ENCODE measurements at places on chromosomes 5 and 9.

- DNase-seq = no peak
These were observed 48.8 kb downstream of the GRAMD2B start for GRCh38 chr5:126471875-126472537.

DNA sequence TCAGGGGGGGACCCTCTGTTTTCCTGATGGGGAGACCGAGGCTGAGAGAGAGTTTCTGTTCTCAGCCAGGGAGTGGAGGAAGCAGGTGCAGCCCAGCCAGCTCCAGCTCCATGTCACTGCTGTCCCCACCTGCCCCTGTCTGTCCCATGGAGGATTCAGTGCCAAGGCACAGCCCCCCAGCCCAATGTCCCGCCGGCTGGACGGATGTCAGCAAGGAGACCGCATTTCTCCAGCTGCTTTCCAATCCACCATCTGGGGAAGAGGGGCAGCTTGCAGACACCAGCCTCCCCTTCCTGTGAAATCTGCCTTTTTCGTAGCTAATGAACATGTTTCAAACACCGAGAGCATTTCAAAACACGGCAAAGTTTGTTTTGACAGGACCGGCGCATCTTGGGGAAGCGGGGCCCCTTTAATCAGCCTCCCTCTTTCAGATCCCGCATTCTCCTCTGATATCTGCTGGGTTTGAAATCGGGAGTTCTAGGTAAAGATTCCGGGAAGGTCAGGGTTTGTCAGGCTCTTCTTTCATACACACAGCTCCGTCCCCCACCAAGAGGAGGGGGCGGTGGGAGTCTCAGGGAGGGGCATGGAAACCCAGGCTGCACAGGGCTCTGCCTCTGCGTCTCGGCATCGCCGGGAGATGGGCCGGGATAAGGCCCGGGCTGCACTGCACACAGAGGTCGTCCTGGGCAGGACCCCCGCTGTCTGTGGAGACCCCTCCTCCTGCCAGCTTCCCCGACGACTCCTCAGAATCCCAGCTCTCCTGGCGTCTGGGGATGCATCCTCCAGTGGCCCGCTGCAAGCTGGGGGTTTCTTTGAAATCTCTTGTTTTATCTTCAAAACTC lies 74.8 kb downstream of the NEK6 start:
- no peak for DNase-seq

- DNase-seq = no peak
These were observed 236.1 kb downstream of the ARRDC3 start for GRCh38 chr5:91146905-91147600.

- DNase-seq = no peak
These were observed 35.2 kb downstream of the DDX4 start for GRCh38 chr5:55773057-55773456.

- no peak for DNase-seq
These were observed 43.7 kb upstream of the SELENOP start for GRCh38 chr5:42855386-42855785.

All from H9 (cell line).